Foreskin fibroblast (primary cell): ENCODE measurements at places on chromosomes 6 and 20.

DNA sequence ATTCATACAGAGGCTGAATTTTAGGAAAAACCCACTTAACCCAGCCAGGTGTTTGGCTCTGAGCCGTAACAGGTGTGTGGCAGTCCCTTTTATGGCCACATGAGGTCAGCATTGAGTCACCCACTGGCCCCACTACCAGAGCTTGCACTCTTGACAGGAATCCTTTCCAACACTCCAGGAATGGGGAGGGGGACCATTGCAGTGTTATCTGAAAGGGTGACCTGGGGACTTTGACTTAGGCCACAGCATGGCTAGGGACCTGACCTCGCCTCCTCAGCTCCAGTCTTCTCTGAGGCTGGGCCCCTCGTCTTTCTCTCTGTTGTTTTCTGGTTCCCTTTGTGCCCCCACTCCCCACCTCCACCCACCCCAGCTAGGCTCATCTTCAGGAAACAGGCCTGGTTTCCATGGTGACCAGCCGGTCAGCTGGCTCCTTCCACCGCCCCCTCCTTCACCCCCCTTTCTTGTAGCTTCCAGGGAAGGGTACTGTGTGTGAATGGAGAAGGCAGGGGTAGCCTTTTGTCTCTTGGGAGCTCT is 2.1 kb upstream of the TMEM151B start:
- DNase-seq = peak; percentile 59

DNA sequence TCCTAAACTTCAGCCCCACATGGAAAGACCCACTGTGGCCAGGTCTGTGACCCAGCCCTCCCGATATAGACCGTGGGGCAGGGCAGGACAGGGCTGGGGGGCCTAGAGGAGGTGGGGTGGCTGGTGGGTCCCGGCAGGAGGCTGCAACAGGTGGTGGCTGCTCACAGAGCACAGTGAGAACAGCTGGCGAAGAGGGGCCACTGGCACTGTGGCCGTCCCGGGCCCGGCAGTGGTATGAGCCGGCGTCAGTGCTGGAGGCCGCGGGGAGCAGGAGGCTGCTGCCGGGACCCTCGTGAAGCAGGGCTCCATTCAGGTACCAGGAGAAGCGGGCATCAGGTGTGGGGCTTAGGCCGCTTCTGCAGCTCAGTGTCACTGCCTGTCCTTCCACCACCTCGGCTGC is 13.4 kb downstream of the SIGLEC1 start:
- DNase-seq = no peak

- no peak for DNase-seq
Measured at GRCh38 chr6:44621846-44622245, 234.3 kb downstream of the CDC5L start.

DNA sequence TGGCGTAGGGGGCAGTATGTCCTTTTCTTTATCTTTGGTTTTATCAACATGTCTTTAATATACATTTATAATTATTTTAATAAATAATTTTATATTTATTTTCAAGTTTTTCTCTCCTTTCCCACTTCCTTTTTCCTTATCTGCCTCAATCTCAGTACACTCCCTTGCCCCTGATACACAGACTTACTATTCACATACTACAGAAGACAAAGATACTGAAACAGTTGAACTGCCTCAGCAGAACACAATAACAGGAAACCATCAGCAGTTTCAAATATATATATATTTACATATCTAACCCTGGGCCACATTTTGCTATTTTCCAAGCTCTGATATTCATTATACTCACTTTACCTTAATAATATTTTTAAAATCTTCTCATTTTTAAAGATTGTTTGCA is 19.8 kb downstream of the IBTK start:
- no peak for DNase-seq

DNA sequence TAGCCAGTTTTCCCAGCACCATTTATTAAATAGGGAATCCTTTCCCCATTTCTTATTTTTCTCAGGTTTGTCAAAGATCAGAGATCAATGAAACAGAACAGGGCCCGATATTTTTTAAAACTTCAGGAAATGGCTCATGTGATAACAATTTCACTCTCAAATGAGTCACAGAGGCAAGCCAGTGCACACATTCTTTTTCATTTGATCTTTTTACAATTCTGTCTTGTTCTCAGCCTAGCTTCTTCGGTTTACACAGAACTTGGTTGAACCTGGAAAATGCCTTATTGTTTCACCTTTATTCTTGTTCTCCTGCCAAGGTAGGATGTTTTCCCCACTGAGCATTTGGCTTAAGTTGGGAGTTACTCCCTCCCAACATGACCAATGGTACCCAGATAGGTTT is 258.9 kb downstream of the COL12A1 start:
- DNase-seq = peak; percentile 77

DNA sequence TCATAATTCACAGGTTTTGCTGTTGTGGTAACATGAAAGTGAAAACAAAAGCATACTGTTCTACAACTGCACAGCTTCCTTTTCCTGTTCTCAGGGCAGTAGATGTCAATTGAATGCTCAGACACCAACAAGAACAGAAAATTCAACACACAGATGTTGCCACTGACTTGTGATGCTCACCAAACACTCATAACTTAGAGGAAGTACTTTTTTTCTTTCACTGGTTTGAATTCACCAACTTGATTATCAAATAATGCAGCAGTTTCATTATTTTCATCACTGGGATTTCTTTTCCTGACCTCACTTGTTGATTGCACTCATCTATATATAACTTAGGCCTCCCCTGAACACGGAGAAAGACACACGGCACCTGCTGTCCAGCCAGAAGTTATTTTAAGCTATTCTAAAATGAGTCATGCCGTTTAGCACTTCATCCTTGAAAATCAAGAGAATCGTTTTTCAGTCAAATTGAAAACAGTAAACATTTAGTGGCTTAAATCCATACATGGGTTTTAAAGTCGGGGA is 949 bp downstream of the TXLNB start:
- DNase-seq = peak; percentile 55

GRCh38 chr6:154591234-154591633 is 80.7 kb upstream of the CNKSR3 start:
- DNase-seq = no peak

DNA sequence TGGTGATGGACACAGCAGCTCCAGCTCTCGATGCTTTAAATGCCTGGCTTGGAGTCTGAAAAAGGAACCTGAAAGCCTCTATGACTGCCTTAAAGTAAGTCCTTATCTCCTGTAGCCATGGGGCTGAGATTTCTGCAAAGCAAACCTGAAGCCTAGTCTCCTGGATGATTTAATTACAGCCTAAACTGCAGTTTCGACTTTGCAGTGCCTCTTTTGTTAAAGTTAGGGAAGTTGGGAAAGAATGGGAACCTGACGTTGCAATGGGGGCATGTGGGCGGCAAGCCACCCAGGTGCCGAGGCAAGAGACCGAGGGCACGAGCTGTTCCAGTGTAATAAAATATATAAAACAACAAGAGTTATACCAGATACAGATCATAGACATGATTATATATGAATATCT is 11.7 kb upstream of the TCFL5 start:
- no peak for DNase-seq
